ENCODE measurements at places on chromosomes 11 and 22.
A peak's percentile ranks its signal among the peaks of the same experiment; 100 is the strongest.

- no peak for DNase-seq
Observed at GRCh38 chr22:31926969-31927368, 17.4 kb upstream of the YWHAH start.

GRCh38 chr22:36862251-36863242, 1.7 kb downstream of the NCF4 start:
- DNase-seq = peak; percentile 11

- no peak for DNase-seq
Observed at GRCh38 chr11:1861435-1862411, 8.8 kb downstream of the LSP1 start.

GRCh38 chr22:24418786-24419474, 8.5 kb upstream of the ADORA2A start:
- DNase-seq = no peak

GRCh38 chr22:28029201-28029948, 110.3 kb upstream of the PITPNB start:
- DNase-seq = no peak

DNA sequence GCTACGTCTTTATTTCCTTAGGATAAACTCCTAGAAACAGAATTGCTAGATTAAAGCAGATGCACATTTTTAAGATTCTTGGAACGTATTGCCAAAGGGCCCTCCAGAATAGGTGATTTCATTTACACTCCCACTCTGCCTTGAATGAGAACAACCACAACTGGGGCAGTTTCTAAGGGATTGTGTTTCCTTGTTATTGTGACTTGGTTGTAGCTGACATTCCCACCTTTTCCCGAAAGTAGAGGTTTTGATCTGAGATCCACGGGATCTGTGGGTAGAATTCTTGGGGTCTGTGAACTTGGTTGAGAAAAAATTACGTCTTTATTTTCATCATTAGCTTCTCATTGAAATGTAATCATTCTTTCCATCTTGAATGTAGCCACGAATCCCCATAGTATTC, 21.5 kb downstream of the LRRC32 start:
- DNase-seq = no peak

GRCh38 chr11:10303558-10304363, 1.1 kb upstream of the ADM start:
- no peak for DNase-seq
